Testis (tissue), 5 donors: ENCODE measurements at places on chromosomes 4 and X. TPM values are rescaled to one million over a fixed set of nuclear protein-coding genes. Genes with fewer than 3 reads are reported as not detected.

The GPR173 gene
- 2.4 TPM for polyA plus RNA-seq

The IDH3G gene
- 52.4 TPM for polyA plus RNA-seq

The PABPC5 gene
- polyA plus RNA-seq = 2.3 TPM

The ASB9 gene
- 63.9 TPM for polyA plus RNA-seq

The TDO2 gene
- 0.78 TPM for polyA plus RNA-seq

The CDK16 gene
- polyA plus RNA-seq = 122 TPM

The TMPRSS11F gene
- 0.58 TPM for polyA plus RNA-seq

The GAB3 gene
- polyA plus RNA-seq = 9.1 TPM

The HDAC6 gene
- polyA plus RNA-seq = 147 TPM

The TSPAN7 gene
- polyA plus RNA-seq = 21.5 TPM

The PLA2G12A gene
- 20.7 TPM for polyA plus RNA-seq

The AFF2 gene
- 4.7 TPM for polyA plus RNA-seq
